CD4-positive, alpha-beta T cell treated with Interleukin-15 for 1 hour (primary cell): ENCODE measurements at places on chromosomes 3 and 15.
A peak's percentile ranks its signal among the peaks of the same experiment; 100 is the strongest.

GRCh38 chr3:116165641-116166040 lies 279.6 kb downstream of the LSAMP start:
- DNase-seq, result no peak

- DNase-seq, result no peak
Observed at GRCh38 chr3:148682997-148683396, 14.7 kb upstream of the AGTR1 start.

GRCh38 chr3:56467108-56467507 lies 1.2 kb downstream of the ERC2 start:
- peak; percentile 19 for DNase-seq

- no peak for DNase-seq
Observed at GRCh38 chr3:100352296-100353231, 18.0 kb downstream of the NIT2 start.

DNA sequence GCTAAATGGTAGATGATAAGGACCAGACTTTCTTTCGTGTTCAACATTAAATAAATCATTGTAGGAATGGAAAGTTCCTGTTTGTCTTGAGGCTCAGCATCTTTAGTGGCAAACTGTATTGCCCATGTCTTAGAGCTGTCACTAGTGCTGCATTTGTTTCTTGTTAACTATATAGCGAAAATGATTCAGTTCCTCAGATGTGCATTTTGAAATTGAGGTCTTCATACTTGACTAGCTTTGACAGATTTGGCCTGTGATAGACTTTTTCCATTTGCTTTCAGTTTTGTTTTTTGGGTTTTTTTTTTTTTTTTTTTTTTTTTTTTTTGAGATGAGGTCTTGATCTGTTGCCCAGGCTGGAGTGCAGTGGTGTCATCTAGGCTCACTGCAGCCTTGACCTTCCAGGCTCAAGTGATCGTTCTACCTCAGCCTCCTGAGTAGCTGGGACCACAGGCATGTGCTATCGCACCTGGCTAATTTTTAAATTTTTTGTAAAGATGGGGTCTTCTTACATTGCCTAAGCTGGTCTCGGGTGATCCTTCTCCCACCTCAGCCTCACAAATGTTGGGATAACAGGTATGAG lies 9.5 kb upstream of the RPLP1 start:
- DNase-seq, result no peak

GRCh38 chr3:27758083-27758482 lies 36.0 kb upstream of the EOMES start:
- DNase-seq, result no peak

- DNase-seq, result no peak
Observed at GRCh38 chr3:164230385-164231094, 847.8 kb downstream of the SI start.
